ENCODE measurements at places on chromosomes 13 and 19.
A peak's percentile ranks its signal among the peaks of the same experiment; 100 is the strongest.

- no peak for DNase-seq
Observed at GRCh38 chr13:26133851-26134250, 82.0 kb upstream of the SHISA2 start.

DNA sequence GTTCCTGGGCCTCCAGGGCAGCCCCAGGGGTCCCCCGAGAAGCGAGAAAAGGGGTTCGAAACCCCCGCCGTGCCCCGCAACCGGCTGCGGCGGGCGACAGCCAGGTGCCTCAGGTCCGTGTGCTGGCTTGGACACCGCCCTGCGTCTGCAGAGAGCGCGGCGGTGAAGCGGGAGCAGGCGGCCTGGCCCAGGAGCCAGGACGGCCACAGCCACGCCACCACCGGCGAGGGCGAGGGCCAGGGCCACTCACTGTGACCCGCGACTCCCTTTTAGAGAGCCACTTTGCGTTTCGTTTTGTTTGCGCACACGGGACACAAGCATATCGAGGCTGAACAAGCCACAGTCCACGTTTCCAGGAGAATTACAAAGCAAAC, 110.4 kb downstream of the CRYL1 start:
- DNase-seq: no peak

- DNase-seq: no peak
Observed at GRCh38 chr13:43760257-43760656, 26.5 kb downstream of the ENOX1 start.

GRCh38 chr19:45443462-45444317, 20.0 kb upstream of the ERCC1 start:
- DNase-seq: peak; percentile 53

GRCh38 chr19:16722591-16722990, 2.9 kb downstream of the NWD1 start:
- no peak for DNase-seq

GRCh38 chr13:75762076-75762937, 126.2 kb downstream of the LMO7 start:
- peak; percentile 58 for DNase-seq

DNA sequence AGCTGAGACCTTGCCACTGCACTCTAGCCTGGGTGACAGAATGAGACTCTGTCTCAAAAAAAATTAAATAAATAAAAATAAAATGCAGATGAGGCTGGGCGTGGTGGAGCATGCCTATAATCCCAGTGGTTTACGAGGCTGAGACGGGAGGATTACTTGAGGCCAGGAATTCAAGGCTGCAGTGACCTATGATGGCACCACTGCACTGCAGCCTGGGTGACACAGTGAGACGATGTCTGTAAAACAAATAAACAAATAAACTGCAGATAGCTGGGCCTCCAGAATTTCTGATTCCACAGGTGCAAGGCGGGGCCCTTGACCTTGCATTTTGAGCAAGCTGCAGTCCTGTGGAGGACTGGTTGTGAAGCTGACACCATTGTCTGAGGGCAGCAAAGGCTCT, 3.1 kb upstream of the MAG start:
- DNase-seq: no peak

- DNase-seq: no peak
Observed at GRCh38 chr13:112247471-112248405, 128.4 kb upstream of the SPACA7 start.

Data from CD8-positive, alpha-beta T cell (primary cell).